Brain (organoid and tissue), 16 donors: ENCODE measurements at places on chromosomes 2 and 18.

GRCh38 chr18:77550625-77551024, 301.0 kb downstream of the GALR1 start:
- DNase-seq = no peak

DNA sequence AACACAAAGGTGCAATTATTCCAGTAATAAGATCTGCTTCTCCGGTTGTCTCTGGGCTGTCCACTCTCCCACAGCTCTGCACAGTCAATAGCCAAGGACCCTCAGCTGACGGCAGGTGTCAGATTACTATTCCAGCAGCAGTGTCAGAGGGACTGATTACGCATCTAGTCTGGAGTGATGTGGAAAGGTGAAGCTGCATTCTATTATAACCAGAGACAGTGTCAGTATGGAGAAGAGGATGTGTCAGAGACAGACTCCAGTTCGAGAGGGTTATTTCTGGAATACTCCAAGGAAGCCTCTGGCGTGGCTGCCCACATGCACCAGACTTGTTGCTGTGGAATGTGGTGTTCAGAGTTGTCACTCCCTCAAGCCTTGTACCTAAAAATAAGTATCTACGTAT, 163.6 kb upstream of the TMEM200C start:
- peak; percentile 22 for DNase-seq

DNA sequence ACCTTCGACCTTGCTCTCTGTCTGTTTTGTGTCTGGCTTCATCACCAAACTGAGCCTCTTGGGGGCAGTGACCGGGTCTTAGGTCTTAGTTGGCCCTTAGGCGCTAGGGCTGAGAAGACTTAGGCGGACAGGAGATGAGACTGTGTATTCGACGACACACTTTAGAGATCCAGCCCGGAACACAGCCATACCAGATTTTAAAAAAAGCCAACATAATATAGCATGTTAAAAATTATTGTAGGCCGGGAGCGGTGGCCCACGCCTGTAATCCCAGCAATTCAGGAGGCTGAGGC, 9.5 kb upstream of the PROC start:
- DNase-seq = no peak

- no peak for DNase-seq
Measured at GRCh38 chr2:151729415-151729811, 4.9 kb downstream of the NEB start.

- no peak for DNase-seq
Measured at GRCh38 chr2:96156926-96157648, 11.8 kb upstream of the DUSP2 start.
